ENCODE measurements at places on chromosomes 16 and 17.

DNA sequence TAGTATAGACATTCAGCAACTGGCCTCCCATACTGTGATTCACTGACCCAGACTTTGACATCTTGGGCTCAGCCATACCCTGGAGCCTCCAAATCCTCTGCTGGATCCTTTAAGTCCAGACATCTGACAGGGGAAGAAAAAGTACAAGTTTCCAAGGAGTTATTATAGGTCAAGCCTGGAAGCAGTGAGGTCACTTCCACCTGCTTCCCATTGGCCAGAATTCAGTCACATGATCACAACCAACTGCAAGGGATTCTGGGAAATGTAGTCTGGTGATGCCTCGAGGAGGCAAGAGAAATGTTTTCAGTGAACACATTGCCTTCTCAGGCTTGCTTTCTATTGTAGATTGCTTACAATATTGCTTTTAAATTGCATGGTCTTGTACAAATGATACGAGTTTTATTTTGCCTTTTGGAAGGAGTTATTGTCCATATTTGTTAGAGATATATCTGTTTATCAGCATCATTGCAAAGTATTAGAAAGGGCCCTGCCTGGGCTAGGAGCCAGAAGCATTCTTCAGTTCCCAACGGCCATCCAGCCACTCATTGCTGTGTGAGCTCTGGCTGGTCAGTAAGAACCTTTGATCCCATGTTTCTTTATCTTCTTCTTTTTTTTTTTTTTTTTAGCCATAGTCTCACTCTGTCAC, 696.9 kb downstream of the WWOX start:
- peak; percentile 3 for DNase-seq

GRCh38 chr16:83138976-83139690, 512.4 kb downstream of the CDH13 start:
- no peak for DNase-seq

GRCh38 chr17:50815400-50815799, 20.0 kb upstream of the WFIKKN2 start:
- DNase-seq: no peak

GRCh38 chr16:8589900-8590688, at the start of gene TMEM114:
TSS of gene TMEM114 (minus strand) at chr16:8590511. CDS start at chr16:8589838, 673 bp downstream.
- no peak for DNase-seq

- peak; percentile 57 for DNase-seq
Measured at GRCh38 chr16:5024632-5025031, 9.1 kb downstream of the NAGPA start.

GRCh38 chr17:8221663-8222379, 11.4 kb upstream of the AURKB start:
- peak; percentile 84 for DNase-seq

- DNase-seq: no peak
Measured at GRCh38 chr16:19967561-19967960, 82.9 kb upstream of the GPRC5B start.

GRCh38 chr16:19218581-19218980, 50.5 kb downstream of the SYT17 start:
- no peak for DNase-seq

DNA sequence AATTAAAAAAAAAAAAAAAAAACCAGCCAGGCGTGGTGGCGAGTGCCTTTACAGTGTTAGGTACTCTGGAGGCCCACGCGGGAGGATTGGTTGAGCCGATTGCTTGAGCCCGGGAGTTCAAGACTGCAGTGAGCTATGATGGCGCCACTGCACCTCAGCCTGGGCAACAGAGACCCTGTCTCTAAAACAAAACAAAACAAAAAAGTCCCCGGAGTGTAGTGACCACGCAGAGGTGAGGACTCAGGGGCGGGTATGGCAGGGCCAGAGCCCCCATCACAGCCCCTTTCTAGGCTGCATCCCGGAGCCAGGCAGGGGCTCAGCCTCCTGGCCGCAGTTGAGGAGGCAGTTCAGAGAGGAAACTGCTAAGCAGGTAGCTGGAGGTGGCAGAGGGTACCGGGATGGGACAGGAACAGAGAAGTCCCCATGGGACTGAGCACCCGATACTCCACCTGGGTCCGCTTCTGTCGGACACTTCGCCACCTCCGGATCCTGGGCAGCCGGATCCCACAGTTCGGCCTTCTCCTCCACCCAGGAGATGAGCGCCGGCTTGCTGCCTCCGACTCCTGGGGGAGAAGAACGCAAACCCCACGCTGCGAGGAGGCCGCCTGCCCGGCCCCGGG, 800 bp downstream of the ZNF747 start:
- DNase-seq: no peak

DNA sequence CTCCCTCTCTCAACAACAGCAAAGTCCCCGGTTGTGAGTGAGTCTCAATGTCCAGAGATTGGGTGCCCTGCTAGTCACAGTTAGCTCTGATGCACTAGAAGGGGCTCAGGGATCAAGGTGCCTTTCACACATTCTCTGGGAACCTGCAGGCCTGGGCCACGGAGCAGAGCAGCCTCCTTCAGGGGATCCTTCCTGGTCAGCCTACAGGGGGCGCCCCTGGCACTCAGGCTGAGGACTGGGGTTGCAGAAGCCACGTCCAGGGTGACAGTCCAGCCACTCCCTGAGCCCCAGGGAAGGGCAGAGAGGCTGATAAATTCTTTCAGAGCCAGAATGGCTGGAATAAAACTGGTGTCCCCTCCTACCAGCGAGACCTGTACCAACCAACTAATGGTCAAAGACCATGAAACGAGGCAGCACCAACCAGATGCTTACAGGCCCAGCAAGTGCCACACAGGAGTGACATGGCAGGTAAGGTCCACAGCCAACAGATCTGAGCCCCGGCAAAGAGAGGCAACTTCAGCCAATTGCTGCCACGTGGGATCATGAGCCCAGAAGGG, 43.5 kb downstream of the ST3GAL2 start:
- peak; percentile 13 for DNase-seq

- DNase-seq: no peak
Measured at GRCh38 chr17:76449126-76449525, 3.8 kb downstream of the UBE2O start.

GRCh38 chr16:82031116-82032084, 3.7 kb upstream of the HSD17B2 start:
- DNase-seq: peak; percentile 49

DNA sequence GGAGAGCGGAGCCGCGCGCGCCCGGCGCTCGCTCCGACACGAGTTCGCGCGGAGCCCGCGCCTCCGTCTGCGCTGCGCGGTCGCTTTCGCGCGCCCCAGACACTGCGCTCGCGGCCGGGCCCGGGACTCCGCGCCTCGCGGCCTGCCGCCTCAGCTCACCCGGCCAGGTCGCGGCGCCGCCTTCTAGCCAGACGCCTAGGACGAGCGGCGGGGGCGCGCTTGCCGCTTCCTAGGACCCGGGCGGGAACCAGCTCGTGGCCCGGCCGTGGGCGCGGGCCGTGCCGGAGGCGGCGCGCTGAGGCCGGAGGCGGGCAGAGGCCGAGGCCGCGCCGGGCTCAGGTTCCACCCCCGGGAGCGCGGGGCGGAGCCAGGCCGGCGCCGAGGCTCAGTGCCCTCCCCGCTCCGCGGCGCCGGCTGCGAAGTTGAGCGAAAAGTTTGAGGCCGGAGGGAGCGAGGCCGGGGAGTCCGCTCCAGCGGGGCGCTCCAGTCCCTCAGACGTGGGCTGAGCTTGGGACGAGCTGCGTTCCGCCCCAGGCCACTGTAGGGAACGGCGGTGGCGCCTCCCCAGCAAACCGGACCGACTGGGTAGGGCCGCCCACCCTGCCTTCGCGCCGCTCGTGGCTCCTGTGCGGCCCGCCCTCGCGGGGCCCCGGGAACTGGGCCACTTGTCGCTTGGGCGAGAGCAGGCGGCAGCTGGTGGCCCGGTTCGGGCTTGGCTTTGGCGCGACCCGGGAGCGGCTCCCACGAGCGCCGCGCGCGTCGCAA, at the start of gene SPHK1:
SPHK1 (plus strand) TSS at position 388 of the 765 bp plus-strand sequence. CDS start 1,036 bp downstream, outside the sequence.
- no peak for DNase-seq

DNA sequence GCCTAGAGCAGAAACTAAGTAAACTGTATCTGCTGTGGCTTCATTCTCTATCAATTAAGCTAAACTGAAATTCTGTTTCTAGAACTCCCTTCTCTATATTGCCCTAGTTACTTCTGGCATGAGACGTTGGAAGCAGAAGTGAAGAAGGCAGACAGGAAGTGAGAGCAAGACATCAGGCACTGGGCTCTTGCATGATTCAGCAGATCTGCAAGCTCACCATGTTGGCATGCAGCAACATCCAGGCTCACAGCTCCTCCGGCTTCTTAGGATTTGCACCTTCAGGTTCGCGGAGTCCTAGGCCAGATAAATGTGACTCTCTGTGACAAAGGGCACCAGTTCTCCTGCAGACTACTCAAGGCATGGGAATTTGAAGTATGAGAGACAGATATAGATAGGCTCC, 148.3 kb downstream of the CDH8 start:
- no peak for DNase-seq

DNA sequence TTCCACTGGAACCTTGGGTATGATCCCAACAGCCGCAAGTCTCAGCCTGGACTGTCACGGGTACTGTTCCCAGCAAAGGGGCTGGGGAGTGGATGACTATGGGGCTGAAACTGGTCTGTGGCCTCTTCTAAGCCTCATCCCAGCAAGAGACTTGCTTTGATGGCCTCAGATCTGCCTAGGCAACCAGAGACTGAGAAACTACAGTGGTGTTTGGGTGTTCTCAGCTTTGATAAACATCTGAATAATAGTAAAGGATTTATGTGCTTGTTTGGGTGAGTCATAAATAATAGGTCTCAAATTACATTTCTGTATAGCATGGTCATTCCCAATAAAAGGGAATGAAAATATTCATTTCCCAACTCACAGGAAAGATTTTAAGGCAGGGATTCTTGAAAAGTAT, 30.2 kb upstream of the ULK2 start:
- DNase-seq: no peak

DNA sequence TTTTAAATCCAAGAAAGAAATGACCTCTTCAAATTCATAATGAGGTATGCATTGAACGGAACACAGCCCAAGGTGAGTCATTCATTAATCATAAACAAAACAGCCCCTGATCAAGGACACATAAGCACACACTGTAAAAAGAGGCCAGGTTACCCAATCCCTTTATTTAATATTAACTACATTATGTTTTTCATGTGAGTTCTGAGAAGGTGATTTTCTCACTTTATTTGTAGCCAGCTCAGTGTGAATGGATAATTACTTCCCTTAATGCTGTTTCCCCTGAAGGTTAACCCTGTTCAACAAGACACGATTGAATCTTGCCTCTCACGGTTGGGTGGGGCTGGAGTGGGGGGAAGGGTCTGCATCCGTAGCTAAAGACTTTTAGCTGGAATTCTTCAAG, 257.3 kb upstream of the SALL1 start:
- no peak for DNase-seq

- DNase-seq: peak; percentile 77
Measured at GRCh38 chr16:1088295-1089170, 7.5 kb downstream of the C1QTNF8 start.

DNA sequence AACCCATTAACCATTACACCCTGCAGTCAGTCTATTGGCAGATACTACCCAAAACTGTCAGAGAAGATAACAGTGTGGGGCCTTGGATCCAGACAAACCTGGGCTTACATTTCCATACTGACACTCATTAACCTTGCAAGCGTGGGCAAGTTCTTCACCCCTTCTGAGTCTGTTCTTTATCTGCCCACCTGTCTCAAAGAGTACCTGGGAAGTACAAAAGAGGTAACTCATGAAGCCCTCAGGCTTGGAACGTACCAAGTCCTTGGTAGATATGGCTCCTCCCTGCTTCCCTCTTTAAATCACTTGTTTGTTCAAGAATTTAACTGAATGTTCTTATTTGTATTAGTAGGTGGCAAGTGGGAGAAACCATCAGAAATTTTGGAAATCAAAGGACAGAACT, 2.5 kb upstream of the IGSF6 start:
- no peak for DNase-seq
